ENCODE measurements at places on chromosomes 13 and 19.

DNA sequence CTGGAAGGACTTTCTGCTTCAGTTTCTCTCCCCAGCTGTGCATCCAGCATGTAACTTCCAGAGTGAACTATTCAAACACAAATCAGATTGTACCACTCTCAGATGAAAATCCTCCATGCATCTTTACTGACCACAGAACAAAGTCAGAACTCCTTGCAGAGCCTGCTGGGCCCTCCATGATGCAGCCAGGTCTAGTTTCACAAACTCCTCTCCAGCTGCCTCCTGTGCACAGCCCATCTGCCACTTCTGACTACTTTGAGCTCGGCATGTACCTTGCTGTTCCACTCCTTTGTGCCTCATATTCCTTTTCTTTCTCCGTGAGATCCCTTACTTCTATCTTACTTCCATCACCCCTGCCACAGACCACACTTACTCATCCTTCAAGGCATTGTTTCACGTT, 31.4 kb downstream of the NALCN start:
- DNase-seq, result no peak

GRCh38 chr13:91346850-91347201, 661 bp upstream of the MIR17HG start:
- DNase-seq, result no peak

- DNase-seq, result no peak
These were observed 18.9 kb downstream of the PAK4 start for GRCh38 chr19:39144290-39145071.

GRCh38 chr19:13044231-13044836, 49.1 kb downstream of the NFIX start:
- no peak for DNase-seq

GRCh38 chr13:99913167-99913566, 58.4 kb downstream of the ZIC5 start:
- DNase-seq, result no peak

DNA sequence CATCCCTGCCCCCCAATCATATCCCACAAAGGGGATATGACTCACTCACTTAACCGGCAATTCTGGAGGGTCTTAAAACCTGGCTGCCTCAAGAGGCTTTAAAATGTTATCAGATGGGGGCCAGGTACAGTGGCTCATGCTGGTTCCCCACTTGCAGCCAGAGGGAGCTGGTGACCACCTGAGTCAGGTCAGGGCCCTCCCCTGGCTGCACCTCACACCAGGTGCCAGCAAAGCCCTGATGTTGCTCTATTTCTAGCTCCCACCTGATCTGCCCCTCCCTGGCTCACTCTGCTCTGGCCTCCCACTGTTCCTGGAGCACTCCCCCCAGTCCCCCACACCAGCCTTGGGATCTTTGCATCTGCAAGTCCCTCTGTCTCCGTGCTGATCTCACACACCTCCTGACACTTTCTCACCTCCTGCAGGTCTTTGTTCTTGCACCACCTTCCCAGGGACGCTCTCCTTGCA, 14.2 kb downstream of the HPN start:
- DNase-seq, result no peak

DNA sequence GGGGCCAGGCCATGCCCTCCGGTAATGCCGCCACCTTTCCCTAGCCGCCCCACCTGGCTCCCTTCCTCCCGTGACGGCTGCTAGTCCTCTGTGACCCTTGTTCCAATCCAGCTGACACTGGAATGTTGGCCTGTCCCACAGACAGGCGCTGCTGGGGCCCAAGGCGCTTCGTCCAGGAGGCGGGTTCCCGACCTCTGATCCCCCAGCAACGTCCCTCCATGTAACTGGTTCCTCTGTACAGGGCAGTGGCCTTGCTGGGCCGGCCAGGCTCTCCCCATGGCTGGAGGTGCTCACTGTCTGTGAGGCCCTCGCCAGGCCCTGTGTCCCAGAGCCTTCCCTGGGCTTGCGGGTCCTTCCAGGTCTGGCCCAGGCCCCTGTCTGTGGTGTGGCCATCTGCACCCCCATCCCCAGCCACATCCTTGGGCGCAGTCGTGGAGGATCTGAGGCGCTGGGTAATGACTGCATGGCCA, 6.8 kb upstream of the GRIN3B start:
- no peak for DNase-seq

GRCh38 chr13:107545946-107546502, 669.3 kb downstream of the LIG4 start:
- no peak for DNase-seq

DNA sequence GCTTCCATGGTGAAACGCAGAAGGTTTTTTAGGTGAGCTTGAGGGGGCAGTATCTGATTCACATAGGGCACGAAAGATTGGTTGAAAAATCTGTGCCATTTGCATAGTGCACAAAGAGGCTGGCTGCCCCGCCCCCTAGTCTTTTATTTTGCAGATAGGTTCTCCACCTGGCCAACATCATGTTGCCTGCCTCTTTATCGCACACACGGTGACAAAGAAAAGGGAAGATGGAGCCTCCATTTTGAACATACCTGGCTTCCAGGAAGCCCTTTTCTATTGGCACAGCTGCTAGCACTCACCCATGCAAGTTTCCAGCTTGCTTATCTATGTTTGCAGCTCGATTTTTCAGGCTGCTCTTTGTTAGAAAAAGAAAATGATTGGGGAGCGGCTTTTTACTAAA, 316.2 kb upstream of the KLHL1 start:
- DNase-seq, result no peak

DNA sequence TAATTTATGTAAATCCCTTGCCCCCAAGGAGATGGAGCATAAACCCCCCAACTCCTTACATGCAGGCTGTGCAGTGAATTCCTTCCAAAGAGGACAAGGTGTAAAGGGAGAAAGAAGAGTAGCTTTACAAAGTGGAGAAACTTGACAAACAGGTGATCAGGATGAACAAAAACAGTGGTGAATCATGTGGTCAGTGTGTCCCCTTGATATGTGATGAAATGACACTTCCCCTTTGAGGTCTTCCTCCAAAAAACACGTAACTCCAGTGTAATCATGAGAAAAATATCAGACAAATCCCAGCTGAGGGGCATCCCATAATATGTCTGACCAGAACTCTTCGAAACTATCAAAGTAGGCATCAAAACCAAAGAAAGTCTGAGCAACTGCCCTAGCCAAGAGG, 29.5 kb upstream of the AKT2 start:
- DNase-seq, result no peak

DNA sequence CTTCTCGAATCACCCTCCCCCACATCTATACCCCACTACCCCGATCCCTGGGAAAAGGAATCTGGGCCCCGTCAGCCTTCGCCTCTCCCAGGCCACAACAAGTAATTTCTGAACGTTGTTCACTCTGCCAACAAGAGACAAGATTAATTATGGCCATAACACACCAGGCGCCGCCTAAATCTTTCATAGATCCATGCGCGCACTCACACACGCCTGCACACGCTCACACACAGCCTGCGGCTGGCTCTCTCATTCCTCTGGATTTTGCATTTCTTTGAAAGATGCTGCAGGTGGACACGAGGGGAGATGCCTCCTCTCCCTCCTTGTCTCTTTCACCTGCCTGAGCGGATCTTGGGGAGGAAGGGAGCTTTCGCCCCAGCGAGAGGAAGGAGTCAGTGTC, 17.1 kb downstream of the ZNRF4 start:
- no peak for DNase-seq

DNA sequence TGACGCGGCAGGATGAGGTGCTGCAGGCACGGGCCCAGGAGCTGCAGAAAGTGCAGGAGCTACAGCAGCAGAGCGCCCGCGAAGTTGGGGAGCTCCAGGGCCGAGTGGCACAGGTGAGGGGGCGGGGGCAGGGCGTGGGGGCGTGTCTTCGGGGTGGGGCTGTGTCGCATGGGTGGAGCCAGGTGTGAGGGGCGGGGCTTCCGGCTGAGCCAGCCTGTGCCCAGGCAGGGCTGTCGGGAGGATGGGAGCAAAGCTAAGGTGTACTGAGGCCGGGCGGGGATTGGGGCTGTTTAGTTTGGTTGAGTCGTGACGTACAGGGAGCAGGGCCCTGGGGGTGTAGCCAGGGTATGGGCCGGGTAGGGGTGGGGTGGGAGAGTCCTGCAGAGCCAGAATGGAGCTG, 62.3 kb downstream of the KCNC3 start:
- DNase-seq, result no peak

GRCh38 chr13:50069261-50069660, 54.0 kb downstream of the KCNRG start:
- no peak for DNase-seq

DNA sequence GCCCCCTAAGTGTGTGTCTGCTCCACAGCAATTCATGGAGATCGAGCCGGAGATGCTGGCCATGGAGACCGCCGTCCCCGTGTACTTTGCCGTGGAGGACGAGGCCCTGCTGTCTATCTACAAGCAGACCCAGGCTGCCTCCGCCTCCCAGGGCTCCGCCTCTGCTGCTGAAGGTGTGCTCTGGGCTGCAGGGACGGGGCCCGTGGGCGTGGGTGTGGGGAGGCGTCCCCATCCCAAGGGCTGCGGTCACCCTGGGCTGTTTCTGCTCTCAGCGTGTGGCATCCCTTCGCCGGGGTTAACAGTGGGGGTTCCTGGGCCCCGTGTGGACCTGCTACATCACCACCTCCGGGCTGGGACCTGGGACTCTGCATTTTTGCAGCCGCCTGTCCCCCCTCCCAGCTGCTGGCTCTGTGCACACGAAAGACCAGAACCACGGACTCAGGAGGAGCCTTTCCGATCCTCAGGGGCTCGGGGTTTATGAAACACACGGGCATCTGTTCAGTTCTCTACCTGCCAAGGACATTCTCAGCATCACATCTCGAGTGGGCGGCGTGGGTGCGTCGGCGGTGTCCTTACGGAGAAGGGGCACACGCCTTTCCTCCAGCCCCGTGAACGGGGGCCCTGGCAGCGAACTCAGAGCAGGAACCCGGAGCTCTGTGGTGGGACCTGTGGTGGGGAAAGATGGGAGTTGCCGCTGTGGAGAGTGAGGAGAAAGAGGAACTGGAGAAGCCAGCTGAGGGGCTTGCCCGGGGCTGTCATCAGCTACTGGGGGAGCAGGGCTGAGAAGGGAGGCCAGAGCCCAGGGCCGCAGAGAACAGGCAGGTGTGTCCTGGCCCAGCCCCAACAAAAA, 7.8 kb downstream of the NCLN start:
- no peak for DNase-seq

GRCh38 chr19:51479531-51480331, 1.4 kb downstream of the CEACAM18 start:
- no peak for DNase-seq

DNA sequence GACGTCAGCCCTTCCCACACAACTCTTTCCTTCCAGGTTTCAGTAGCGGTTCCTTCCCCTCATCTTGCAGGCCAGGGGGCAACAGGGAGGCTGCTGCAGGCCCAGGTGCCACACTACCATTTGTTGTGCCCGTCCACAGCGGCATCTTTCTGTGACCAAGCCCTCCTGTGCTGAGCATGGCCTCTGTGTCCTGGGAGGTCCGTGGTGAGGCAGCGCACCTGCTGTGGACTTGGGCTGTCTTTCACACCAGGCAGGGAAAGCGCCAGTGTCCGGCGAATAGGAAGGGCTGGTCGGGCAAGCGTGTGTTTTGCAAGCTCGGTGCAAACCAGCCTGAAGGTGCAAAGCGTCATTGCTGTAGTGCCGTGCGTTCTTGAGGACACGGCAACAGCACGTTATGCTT, 21.4 kb downstream of the SLC15A1 start:
- DNase-seq, result no peak

GRCh38 chr13:98796191-98796590, 43.7 kb upstream of the SLC15A1 start:
- DNase-seq, result no peak

DNA sequence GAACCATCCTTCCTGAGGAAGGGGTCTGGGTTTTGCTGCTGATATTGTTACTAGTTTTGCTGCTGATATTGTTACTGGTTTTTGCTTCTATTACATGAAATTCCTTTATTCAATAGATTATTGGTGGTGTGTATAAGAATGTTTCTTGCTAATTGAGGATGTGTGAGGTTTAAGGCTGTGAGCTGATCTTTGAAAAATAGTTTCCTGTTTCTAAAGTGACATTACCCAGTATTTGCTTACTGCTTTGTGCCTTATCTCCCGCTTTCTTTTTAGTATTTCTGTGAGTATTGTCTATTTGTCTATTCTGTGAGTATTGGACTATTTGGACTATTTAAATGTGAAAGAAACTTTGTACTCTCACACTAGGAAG, 38.2 kb upstream of the C1QTNF9 start:
- DNase-seq, result no peak

- peak; percentile 100 for DNase-seq
These were observed 338 bp upstream of the UBE2M start for GRCh38 chr19:58558623-58559274.

DNA sequence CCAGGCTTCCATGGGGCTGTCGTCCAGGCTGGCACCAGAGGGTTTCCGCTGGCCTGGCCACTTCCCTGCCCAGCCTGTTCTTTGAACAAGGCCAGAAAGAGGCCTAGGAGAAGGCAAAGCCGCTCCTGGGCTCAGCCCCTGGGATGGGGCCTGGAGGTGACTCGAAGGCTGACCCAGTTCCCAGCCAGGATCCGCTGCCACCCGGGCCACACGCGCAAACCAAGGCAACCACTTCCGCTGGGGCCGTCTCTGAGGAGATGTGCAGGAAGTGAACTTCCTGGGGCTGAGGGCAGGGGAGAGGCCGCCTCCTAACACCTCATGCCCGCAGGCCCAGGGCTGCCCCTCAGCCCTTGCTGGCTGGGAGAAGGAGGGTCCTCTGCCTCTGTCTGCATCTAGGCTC, 15.2 kb downstream of the PLEKHF1 start:
- peak; percentile 88 for DNase-seq

- DNase-seq, result no peak
These were observed 30.4 kb downstream of the ELAVL1 start for GRCh38 chr19:7975037-7975436.

All from cardiac septum (tissue), 1 donor.